ENCODE measurements at places on chromosomes 5 and 9. TPM values are rescaled to one million over a fixed set of nuclear protein-coding genes. Genes with fewer than 3 reads are reported as not detected.
A peak's percentile ranks its signal among the peaks of the same experiment; 100 is the strongest.

- no peak for DNase-seq
- no peaks in the 10 kb centered on the region for H3K27me3 ChIP-seq
- H3K36me3 ChIP-seq, result no peaks in the 10 kb centered on the region
- H3K4me1 ChIP-seq, result no peaks in the 10 kb centered on the region
- H3K4me3 ChIP-seq, result no peak overlapping the region
- no peak overlapping the region for H3K27ac ChIP-seq
These were observed 24.8 kb downstream of the ANXA1 start for GRCh38 chr9:73176450-73176875.

DNA sequence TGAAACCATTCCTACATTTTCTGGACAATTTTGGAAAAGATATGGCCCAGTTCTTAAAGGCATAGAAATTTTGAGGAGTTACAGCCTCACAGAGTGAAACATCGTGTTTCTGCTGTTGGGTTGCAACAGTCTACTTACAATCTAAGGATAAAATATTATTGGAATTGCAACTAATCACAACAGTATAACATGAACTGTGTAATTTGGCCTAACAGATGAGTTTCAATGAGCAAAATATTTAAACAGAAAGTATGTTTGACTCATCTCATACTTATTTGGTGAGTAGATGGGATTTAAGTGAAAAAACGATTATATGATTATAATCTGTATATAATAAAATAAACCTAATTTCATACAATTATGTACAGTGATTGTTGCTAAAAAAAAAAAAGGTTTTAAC lies 1061.8 kb downstream of the CDH12 start:
- DNase-seq, result no peak
- no peak overlapping the region for H3K27ac ChIP-seq
- no peaks in the 10 kb centered on the region for H3K27me3 ChIP-seq
- peaks cover 7% of the 10 kb centered on the region for H3K4me1 ChIP-seq

DNA sequence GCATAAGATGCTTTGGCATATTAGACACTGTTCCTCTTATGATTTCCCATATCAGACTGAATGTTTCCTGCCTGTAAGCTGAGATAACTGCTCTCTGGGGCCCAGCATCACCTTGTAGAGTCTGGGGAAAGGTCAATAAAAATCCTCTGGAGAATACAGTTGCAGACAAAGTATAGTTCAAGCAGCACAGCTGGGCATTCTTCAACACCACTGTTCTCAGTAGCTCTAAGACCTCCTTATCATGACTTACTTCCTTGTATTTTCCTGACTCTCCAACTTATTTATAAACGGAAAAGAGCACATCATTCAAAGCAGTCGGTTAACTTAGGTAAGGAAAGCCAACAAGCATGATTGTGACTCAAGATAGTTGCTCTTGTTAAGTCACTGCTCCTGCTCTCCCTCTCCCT lies 208.7 kb upstream of the RASEF start:
- no peaks in the 10 kb centered on the region for H3K27me3 ChIP-seq
- no peaks in the 10 kb centered on the region for H3K36me3 ChIP-seq
- no peak overlapping the region for H3K4me3 ChIP-seq
- H3K27ac ChIP-seq, result no peak overlapping the region

- H3K36me3 ChIP-seq, result no peaks in the 10 kb centered on the region
- no peak for DNase-seq
- H3K27me3 ChIP-seq, result no peaks in the 10 kb centered on the region
- H3K4me1 ChIP-seq, result no peaks in the 10 kb centered on the region
- no peak overlapping the region for H3K27ac ChIP-seq
- H3K4me3 ChIP-seq, result no peak overlapping the region
These were observed 368.4 kb downstream of the MAN2A1 start for GRCh38 chr5:110058175-110058574.

DNA sequence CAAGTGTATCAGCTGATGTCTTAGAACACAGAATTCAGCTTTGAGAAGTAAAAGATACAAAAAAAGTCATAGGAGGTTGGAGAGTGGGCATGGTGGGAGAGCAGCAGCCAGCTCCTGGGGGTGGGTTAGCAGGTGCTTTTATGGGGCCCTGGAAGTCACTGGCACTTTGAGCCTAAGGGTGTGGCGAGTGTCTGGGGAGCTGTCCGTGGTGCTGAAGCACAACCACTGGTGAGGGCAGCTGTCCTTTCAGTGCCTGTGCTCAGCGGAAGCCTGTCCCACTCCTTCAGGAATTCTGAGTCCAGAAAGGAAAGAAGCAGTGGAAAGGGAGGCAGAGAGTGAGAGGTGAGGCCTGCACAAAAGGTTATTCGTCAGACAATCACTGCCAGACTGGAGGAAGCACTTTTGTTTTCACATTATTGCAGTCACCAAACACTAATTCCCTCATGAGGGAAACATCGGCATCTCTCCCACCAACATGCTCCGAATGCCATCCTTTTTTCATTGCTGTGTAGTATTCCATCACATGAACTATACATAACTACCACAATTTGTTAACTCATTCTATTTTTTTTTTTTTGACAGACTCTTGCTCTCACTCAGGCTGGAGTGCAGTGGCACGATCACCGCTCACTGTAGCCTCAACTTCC lies 59.4 kb upstream of the RAPGEF1 start:
- no peaks in the 10 kb centered on the region for H3K36me3 ChIP-seq
- no peaks in the 10 kb centered on the region for H3K4me1 ChIP-seq
- H3K27me3 ChIP-seq, result no peaks in the 10 kb centered on the region
- peak; percentile 83 for DNase-seq
- H3K27ac ChIP-seq, result no peak overlapping the region

- H3K4me3 ChIP-seq, result no peak overlapping the region
- H3K36me3 ChIP-seq, result no peaks in the 10 kb centered on the region
- DNase-seq, result peak; percentile 14
- peaks cover 39% of the 10 kb centered on the region for H3K4me1 ChIP-seq
- no peak overlapping the region for H3K27ac ChIP-seq
These were observed 167.9 kb downstream of the DENND1A start for GRCh38 chr9:123761905-123762605.

- H3K36me3 ChIP-seq, result no peaks in the 10 kb centered on the region
- no peak overlapping the region for H3K27ac ChIP-seq
- H3K27me3 ChIP-seq, result no peaks in the 10 kb centered on the region
These were observed 1.9 kb downstream of the HOMER1 start for GRCh38 chr5:79512049-79512448.

- no peak for DNase-seq
- H3K4me1 ChIP-seq, result peaks cover 15% of the 10 kb centered on the region
- H3K4me3 ChIP-seq, result no peak overlapping the region
- H3K27ac ChIP-seq, result no peak overlapping the region
- no peaks in the 10 kb centered on the region for H3K36me3 ChIP-seq
These were observed 38.1 kb upstream of the CD180 start for GRCh38 chr5:67234671-67235176.

- no peak overlapping the region for H3K4me3 ChIP-seq
- no peaks in the 10 kb centered on the region for H3K4me1 ChIP-seq
- no peak for DNase-seq
These were observed 151.6 kb downstream of the SIL1 start for GRCh38 chr5:139046551-139046950.

GRCh38 chr5:43553381-43553780 lies 3.5 kb downstream of the PAIP1 start:
- H3K4me3 ChIP-seq, result no peak overlapping the region
- H3K27ac ChIP-seq, result no peak overlapping the region
- no peak for DNase-seq
- no peaks in the 10 kb centered on the region for H3K36me3 ChIP-seq
- H3K27me3 ChIP-seq, result no peaks in the 10 kb centered on the region
- no peaks in the 10 kb centered on the region for H3K4me1 ChIP-seq

DNA sequence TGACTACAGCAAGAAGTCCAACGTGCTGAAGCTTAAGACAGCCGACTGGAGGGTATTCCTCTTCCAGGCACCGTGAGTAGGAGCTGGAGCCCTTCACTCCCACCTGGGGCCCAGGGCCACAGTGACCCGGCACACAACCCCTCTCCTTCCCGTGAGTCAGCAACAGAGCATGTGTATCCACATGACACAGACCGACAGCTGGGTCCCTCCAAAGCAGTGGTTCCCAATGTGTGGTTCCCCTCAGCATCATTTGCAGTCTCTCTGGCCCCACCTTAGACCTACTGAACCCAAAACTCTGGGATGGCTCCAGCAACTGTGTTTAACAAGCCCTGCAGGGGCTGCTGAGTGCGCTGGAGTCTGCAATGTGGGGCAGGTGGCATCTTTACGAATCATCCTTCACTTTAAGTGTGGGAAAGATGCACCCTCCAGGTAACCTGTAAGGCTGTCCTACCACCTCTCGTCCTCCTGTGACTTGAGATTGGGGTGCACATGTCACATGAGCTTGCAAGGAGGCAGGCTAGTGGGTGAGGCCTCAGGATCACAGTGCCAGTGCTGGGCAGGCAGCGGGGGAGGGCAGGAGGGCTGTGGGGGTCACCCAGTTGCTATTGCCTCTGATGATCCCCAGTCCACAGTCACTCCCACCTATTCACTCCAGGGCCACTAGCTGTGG lies 42.2 kb downstream of the PSD2 start:
- peaks cover 1% of the 10 kb centered on the region for H3K27me3 ChIP-seq
- H3K4me1 ChIP-seq, result no peaks in the 10 kb centered on the region
- H3K27ac ChIP-seq, result no peak overlapping the region
- H3K36me3 ChIP-seq, result no peaks in the 10 kb centered on the region
- DNase-seq, result peak; percentile 20
- H3K4me3 ChIP-seq, result no peak overlapping the region

DNA sequence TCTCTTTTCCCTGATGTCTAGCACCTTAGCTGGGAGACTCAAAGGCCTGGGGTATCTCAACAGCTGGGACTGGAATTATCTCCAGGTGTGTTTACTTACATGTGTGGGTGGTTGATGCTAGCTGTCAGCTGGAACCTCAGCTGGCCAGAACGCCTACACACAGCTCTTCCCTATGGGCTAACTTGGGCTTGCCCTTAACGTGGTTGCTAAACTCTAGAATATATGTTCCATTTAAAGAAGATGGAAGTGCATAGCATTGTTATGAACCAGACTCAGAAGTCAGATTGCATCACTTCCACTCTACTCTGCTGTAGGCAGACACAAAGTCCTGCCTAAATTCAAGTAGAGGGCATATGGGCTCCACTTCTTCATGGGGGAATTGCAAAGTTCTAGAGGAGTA lies 29.3 kb downstream of the SGCD start:
- H3K27ac ChIP-seq, result no peak overlapping the region
- no peaks in the 10 kb centered on the region for H3K4me1 ChIP-seq
- no peak for DNase-seq
- no peaks in the 10 kb centered on the region for H3K27me3 ChIP-seq
- H3K4me3 ChIP-seq, result no peak overlapping the region

DNA sequence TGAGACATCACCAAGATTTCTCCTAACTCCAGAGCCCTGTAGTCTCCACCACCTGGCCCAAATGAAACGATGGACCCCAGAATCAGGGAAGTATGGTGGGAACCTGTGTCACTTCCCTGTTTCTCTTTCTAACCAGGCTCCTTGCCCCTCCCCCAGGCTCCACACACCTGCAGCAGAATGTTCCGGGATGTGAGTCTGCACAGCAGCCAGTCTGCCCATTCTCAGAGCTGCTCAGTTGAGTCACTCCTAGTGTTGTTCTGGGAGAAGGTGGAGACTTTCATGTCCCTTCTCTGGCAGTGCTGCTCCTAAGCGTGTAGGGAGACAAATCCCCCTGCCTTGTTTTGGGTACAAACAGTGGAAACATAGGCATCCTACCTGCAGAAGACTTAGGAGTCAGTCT lies 76.0 kb upstream of the XPA start:
- H3K36me3 ChIP-seq, result no peaks in the 10 kb centered on the region
- H3K27me3 ChIP-seq, result no peaks in the 10 kb centered on the region
- no peak overlapping the region for H3K27ac ChIP-seq
- DNase-seq, result no peak

GRCh38 chr9:129580211-129580915 lies 40.5 kb downstream of the C9orf50 start:
- no peak overlapping the region for H3K27ac ChIP-seq
- H3K27me3 ChIP-seq, result no peaks in the 10 kb centered on the region
- H3K36me3 ChIP-seq, result no peaks in the 10 kb centered on the region
- no peak for DNase-seq
- H3K4me3 ChIP-seq, result no peak overlapping the region

Gene ZNF483
- total RNA-seq, result not detected

Gene GFRA3
- 2.4 TPM for total RNA-seq

Gene BBLN
- total RNA-seq, result 36.5 TPM

Gene LIX1
- total RNA-seq, result 4.0 TPM

Gene PRKAA1
- total RNA-seq, result 69.2 TPM

Gene FBP1
- total RNA-seq, result 1.8 TPM

Gene CDH18
- total RNA-seq, result 0.32 TPM

Gene CETN3
- 38.5 TPM for total RNA-seq
